ENCODE measurements at places on chromosomes 3 and 15.

DNA sequence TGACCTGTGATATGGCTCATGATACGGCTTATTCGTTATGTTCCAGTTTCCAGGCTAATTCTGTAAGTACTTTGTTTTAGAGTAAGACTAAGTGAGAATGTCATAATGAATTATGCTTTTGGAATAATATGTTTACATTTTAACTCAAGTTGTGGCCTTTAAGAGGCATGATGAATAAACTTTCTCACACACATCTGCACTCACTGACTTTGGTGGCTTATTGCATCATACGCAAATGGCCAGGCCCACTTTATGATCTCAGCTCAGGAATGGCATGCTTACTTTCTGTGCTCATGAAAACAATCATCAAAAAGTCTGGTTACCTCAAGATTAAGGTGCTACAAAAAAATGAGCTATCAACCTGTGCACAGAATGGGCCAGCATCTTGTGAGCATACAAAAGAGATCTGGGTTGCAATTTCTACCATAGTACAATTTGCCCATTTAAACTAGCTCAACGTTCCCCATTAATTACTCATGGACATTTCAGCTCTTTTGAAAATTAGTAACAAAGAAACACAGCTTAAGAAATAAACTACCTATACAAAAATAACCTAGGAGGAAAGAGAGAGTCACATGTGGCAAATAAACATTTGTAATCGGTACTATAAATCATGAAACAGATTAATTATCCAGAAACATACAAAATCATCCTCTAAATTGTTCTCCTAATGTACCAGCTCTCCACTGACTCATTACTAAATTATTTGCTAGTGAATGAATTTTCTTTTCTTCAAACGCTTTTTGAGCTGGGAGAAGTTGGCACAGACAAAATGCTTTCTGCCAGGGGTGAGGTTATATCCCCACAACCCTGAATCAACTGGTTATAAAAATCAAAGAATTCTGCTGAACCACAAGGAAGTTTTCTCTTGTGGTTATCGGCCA, 439.0 kb upstream of the ADAMTS9 start:
- no peaks in the 10 kb centered on the region for H3K4me1 ChIP-seq
- no peaks in the 10 kb centered on the region for H3K36me3 ChIP-seq
- no peak overlapping the region for H3K27ac ChIP-seq
- H3K27me3 ChIP-seq, result no peaks in the 10 kb centered on the region
- H3K4me3 ChIP-seq, result no peak overlapping the region

DNA sequence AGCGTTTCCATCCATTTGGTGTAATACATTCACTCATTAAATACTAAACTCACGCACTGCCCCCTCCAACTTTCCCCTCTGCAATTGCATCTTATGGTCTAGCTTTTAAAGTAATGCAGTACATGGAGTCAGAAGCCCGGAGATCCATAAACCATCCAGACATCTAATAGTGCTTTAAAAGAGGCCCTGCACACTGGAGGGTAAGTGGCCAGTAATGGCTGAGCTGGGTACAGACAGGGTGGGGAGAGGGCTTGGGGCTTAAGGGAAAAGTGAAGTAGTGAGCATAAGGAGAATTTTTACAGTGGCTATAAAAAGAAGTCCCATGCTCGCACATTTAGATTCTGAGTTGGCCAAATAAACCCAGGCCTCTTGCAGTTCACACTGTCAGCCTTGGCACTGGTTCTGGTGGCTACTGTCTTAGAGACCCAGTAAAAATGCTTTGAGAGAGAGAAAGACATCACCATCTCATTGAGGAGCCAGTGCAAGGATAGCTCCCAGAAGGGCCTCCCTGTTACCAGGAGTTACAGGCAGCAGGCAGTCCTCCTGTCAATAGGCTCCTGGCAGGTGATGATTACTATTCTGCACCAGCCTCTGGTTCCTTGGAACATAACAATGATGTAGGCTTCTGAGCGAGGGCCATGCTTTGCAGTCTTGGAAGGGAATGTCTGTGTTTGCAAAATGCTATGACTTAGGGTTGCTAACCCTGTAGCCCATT, 112.6 kb upstream of the NEO1 start:
- DNase-seq, result no peak
- H3K27ac ChIP-seq, result no peak overlapping the region
- peaks cover 37% of the 10 kb centered on the region for H3K27me3 ChIP-seq

- H3K36me3 ChIP-seq, result peaks cover 2% of the 10 kb centered on the region
- no peak overlapping the region for H3K27ac ChIP-seq
Measured at GRCh38 chr3:128946411-128946810, 47.5 kb downstream of the CFAP92 start.

GRCh38 chr3:141940194-141940776, 63.8 kb downstream of the ATP1B3 start:
- no peak overlapping the region for H3K4me3 ChIP-seq
- H3K4me1 ChIP-seq, result no peaks in the 10 kb centered on the region
- no peak overlapping the region for H3K27ac ChIP-seq
- H3K36me3 ChIP-seq, result no peaks in the 10 kb centered on the region
- no peak for DNase-seq

- H3K36me3 ChIP-seq, result no peaks in the 10 kb centered on the region
- H3K27me3 ChIP-seq, result no peaks in the 10 kb centered on the region
- H3K4me3 ChIP-seq, result no peak overlapping the region
- DNase-seq, result no peak
- H3K4me1 ChIP-seq, result no peaks in the 10 kb centered on the region
Measured at GRCh38 chr3:142633073-142633472, 36.9 kb downstream of the PLS1 start.

- no peaks in the 10 kb centered on the region for H3K36me3 ChIP-seq
- H3K27me3 ChIP-seq, result peaks cover 50% of the 10 kb centered on the region
- no peak for DNase-seq
- H3K27ac ChIP-seq, result no peak overlapping the region
Measured at GRCh38 chr3:53658613-53659193, 164.3 kb downstream of the CACNA1D start.

- H3K4me3 ChIP-seq, result peak overlapping the region; percentile 56
- no peaks in the 10 kb centered on the region for H3K27me3 ChIP-seq
- peak; percentile 70 for DNase-seq
- peaks cover 59% of the 10 kb centered on the region for H3K4me1 ChIP-seq
Measured at GRCh38 chr3:50472958-50473357, 30.5 kb downstream of the CACNA2D2 start.

DNA sequence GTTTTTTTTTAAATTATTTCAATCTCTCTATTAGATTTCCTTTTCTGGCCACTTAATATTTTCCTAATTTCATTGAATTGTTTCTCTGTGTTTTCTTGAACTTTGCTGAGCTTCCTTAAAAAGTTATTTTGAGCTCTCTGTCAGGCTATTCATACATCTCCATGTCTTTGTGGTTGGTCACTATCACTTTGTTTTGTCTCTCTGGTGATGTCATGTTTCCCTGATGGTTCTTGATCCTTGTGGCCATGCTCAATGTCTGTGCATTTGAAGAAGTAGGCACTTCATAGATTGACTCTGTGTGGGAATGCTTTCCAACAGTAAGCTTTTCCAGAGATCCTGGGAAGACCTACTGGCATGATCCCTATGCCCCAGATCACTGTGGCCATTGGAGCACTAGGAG, 18.6 kb downstream of the CD200R1 start:
- H3K27me3 ChIP-seq, result no peaks in the 10 kb centered on the region
- H3K4me3 ChIP-seq, result no peak overlapping the region
- no peaks in the 10 kb centered on the region for H3K36me3 ChIP-seq

DNA sequence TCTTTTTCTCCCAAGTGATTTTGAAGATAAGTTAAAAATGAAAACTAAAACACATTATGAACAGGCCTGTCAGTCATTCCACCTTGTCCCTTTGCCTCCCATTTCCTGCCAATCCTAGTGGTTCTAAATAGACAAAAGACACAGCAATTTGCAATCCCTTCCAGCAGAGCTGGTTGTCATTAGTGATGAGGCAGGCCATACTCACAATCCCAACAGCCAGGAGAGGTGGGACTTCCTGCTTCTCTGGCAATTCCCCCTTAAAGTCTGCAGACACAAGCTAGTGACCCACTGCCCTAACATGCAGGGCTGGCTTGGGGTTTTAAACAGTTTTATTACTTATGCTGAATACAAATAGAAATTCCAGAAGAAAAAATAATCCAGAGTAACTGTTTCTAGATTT, 38.4 kb upstream of the RBP1 start:
- no peak overlapping the region for H3K27ac ChIP-seq
- no peaks in the 10 kb centered on the region for H3K4me1 ChIP-seq
- no peak overlapping the region for H3K4me3 ChIP-seq
- H3K27me3 ChIP-seq, result peaks cover 12% of the 10 kb centered on the region
- no peak for DNase-seq

DNA sequence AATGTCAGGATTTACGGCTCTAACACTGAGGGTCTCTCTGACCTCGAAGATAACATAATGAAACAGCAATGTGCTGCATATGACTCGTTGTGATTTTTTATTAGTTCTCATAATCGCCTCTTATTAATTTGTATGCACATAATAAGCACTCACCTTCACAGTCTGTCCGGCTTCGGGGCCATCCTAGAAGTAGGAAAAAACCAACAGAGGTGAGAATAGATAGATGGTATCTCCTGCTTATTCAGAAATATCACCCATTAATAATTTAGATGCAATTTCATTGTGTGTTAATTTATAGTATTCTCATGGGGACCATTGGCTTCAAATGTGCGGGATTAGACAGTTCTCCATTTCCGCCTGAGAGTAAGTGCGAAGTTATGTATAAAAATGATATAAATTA, 961.4 kb upstream of the CFAP20DC start:
- H3K4me1 ChIP-seq, result peaks cover 62% of the 10 kb centered on the region
- no peak for DNase-seq
- H3K36me3 ChIP-seq, result peaks cover 4% of the 10 kb centered on the region
- H3K27me3 ChIP-seq, result no peaks in the 10 kb centered on the region

DNA sequence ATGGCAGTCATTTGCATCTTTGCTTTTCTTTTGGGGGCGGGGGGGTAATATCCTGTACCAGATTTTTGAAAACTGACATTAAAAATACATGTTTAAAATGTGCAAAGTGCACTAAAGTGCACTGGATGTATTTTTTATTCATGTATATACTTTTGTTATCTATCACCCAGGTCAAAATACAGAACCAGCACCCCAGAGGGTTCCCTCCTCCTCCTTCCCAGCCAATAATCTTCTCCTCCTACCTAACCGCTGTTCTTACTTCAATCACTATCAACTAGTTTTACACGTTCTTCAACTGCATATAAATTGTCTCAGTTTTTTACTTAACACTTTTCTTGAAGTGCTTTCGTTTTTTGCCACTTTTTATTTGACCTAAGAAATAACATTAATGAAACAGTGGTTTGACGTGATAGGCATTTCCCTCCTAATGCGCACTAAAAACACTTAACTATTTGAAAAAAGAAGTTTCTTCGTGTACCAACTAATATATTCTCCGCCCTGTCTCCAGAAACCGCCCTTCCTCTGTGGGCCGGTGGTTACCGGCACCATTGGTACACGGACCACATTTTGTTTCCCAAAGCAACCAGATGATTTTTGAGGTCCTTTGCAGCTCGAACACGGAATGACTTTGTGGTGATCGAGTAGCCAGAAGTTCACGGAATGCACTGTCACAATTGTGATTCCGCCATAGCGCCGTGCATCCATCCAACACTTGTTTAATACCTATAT, 836 bp upstream of the AKAP13 start:
- peaks cover 35% of the 10 kb centered on the region for H3K4me1 ChIP-seq
- no peaks in the 10 kb centered on the region for H3K27me3 ChIP-seq
- H3K4me3 ChIP-seq, result peak overlapping the region; percentile 88
- peak overlapping the region; percentile 90 for H3K27ac ChIP-seq
- H3K36me3 ChIP-seq, result peaks cover 24% of the 10 kb centered on the region

DNA sequence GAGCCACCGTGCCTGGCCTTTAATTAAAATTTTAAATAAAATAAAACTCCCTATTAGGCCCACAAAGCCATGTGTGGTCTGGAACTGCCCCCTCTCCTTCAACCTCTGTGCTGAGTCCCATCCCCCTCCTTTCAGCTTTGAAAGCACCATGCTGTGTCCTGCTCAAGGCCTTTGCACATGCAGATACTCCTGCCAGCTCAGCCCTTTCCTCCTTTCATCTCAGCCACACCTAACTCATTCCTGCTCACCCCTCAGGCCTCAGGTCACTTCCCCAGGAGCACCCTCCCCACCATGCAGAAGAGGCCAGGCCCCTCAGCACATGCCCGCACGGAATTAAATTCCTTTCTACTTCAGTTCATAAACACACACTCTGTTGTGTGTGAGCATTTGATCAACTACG, 28.1 kb downstream of the ATRIP start:
- peak overlapping the region; percentile 4 for H3K4me3 ChIP-seq
- peaks cover 49% of the 10 kb centered on the region for H3K4me1 ChIP-seq
- DNase-seq, result no peak
- peaks cover 44% of the 10 kb centered on the region for H3K36me3 ChIP-seq
- no peaks in the 10 kb centered on the region for H3K27me3 ChIP-seq

- no peak overlapping the region for H3K4me3 ChIP-seq
- H3K4me1 ChIP-seq, result peaks cover 21% of the 10 kb centered on the region
- H3K36me3 ChIP-seq, result peaks cover 63% of the 10 kb centered on the region
- H3K27me3 ChIP-seq, result no peaks in the 10 kb centered on the region
- DNase-seq, result no peak
Measured at GRCh38 chr15:85642693-85643066, 152.0 kb downstream of the KLHL25 start.

DNA sequence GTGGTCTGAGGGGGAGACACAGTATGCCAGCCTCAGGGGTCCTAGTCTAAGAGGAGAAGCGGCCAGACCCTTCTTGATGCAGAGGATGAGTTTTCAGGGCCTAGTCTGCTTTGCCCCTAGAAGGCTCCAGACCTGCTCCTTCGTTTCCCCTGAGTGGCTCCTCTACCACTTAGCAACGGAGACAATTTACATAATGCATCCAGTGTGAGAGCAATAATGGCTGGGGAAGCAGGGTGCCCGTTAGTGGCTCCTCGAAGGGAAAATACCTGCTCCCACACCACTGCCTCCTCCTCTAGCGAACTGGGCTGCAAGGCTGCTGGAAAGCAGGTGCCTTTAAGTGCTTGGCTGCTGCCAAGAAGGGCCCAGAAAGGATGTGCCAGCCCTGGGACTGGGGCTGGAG, 38.9 kb downstream of the CACNA2D2 start:
- H3K36me3 ChIP-seq, result peaks cover 3% of the 10 kb centered on the region
- H3K27me3 ChIP-seq, result no peaks in the 10 kb centered on the region
- H3K27ac ChIP-seq, result peak overlapping the region; percentile 18

- no peak for DNase-seq
- H3K36me3 ChIP-seq, result no peaks in the 10 kb centered on the region
- no peak overlapping the region for H3K4me3 ChIP-seq
- no peak overlapping the region for H3K27ac ChIP-seq
Measured at GRCh38 chr3:135809021-135809634, 156.4 kb upstream of the PPP2R3A start.

GRCh38 chr15:36449662-36450145, 129.7 kb upstream of the CDIN1 start:
- no peaks in the 10 kb centered on the region for H3K27me3 ChIP-seq
- H3K4me3 ChIP-seq, result no peak overlapping the region
- H3K36me3 ChIP-seq, result no peaks in the 10 kb centered on the region

- no peak overlapping the region for H3K27ac ChIP-seq
- H3K4me3 ChIP-seq, result no peak overlapping the region
- H3K27me3 ChIP-seq, result peaks cover 50% of the 10 kb centered on the region
- no peaks in the 10 kb centered on the region for H3K36me3 ChIP-seq
Measured at GRCh38 chr3:43852066-43852465, 161.3 kb downstream of the ABHD5 start.

All from effector memory CD8-positive, alpha-beta T cell (primary cell).